Transverse colon (tissue), 4 donors: ENCODE measurements at places on chromosomes 2 and 18. TPM values are rescaled to one million over a fixed set of nuclear protein-coding genes. Genes with fewer than 3 reads are reported as not detected.

The TMEM163 gene
- not detected for total RNA-seq

GRCh38 chr18:55144193-55144930 is 185.1 kb upstream of the CCDC68 start:
- no peak overlapping the region for H3K27ac ChIP-seq
- DNase-seq: no peak
- H3K27me3 ChIP-seq: no peaks in the 10 kb centered on the region
- H3K4me1 ChIP-seq: no peaks in the 10 kb centered on the region
- H3K4me3 ChIP-seq: no peak overlapping the region
- H3K36me3 ChIP-seq: no peaks in the 10 kb centered on the region

DNA sequence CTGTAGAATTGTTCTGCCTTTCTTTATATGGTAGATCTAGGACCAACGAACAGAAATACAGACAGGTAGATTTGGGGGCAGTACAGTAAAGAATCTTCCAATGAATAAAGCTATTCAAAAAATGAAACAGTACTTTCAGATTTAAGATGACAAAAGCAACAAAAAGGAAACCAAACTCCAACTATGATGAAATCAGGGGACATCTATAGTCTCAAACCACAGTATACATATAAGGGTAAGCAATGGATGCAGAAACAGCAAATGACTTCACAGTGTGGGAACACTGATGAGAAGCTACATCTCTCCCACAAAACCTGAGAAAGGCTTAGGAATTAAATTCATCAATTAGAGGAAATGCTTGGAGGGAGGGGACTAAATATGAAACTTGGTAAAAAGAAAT is 202.5 kb downstream of the CTNNA2 start:
- no peaks in the 10 kb centered on the region for H3K27me3 ChIP-seq
- no peak overlapping the region for H3K4me3 ChIP-seq
- H3K27ac ChIP-seq: no peak overlapping the region

The TUBB6 gene
- total RNA-seq: 61.0 TPM

DNA sequence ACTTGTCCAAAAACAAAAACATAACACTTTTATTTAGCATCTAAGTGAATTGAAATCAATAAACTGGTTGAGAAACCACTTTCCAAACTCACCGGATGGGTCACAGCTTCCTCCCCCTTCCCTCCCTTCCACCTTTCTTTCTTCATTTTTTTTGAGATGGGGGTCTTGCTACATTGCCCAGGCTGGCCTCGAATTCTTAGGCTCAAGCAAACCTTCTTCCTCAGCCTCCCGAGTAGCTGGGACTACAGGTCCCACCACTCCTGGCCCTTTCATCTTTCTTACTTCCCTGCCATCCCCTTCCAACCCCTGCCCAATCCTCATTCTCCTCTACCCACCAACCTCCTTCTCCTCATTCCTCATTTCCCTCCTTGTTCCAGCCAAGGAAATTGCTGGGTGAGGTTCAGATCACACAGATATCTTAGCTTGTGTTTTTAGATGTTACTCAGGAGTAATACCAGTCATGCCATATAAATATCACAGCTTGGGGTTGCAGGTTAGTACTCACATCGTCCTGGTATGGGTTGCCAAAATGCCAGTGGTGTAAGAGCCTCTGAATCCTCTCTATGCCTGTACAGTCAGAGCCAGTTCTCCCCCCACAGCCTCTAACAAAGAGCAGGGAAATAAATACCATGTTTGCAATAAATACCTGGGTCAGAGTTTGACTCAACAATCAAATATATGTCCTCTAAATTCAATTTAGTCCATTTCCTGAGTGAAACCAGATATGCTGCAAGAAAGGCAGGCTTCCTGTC is 132.7 kb upstream of the NDUFV2 start:
- H3K27me3 ChIP-seq: no peaks in the 10 kb centered on the region
- H3K36me3 ChIP-seq: no peaks in the 10 kb centered on the region
- no peak for DNase-seq
- H3K27ac ChIP-seq: peak overlapping the region; percentile 74
- H3K4me1 ChIP-seq: no peaks in the 10 kb centered on the region

DNA sequence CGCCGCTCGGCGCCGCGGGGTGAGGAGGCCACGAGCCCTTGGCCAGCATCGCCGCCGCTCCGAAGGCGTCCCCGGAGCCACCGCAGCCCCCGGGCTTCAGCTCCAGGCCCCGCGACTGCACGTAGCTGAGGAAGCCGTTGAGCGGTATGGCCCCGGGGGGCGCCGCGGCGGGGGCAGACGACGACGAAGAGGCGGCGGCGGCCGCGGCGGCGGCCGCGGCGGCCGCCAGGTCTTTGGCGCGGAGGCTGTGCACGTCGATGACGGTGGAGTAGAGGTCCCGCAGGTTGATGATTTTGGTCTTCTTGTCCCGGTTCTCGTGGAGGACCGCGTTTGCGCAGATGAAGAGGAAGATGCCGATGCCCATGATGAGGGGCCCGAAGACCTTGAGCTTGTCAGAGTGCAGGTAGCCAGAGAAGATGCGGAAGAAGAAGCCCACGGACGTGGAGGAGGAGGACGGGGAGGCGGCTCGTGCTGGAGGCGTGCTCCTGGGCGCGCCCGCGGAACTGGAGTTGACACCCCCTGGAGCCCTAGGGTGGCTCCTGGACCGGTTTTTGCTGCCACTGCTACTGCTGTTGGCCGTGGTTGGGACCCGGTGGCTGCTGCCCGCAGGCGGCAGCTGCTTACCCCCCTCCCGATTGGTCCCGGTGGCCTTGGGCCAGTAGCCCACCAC is 4.0 kb downstream of the TMEM200C start:
- H3K27me3 ChIP-seq: peaks cover 93% of the 10 kb centered on the region
- no peak overlapping the region for H3K27ac ChIP-seq
- H3K4me3 ChIP-seq: peak overlapping the region; percentile 66
- H3K4me1 ChIP-seq: peaks cover 10% of the 10 kb centered on the region

DNA sequence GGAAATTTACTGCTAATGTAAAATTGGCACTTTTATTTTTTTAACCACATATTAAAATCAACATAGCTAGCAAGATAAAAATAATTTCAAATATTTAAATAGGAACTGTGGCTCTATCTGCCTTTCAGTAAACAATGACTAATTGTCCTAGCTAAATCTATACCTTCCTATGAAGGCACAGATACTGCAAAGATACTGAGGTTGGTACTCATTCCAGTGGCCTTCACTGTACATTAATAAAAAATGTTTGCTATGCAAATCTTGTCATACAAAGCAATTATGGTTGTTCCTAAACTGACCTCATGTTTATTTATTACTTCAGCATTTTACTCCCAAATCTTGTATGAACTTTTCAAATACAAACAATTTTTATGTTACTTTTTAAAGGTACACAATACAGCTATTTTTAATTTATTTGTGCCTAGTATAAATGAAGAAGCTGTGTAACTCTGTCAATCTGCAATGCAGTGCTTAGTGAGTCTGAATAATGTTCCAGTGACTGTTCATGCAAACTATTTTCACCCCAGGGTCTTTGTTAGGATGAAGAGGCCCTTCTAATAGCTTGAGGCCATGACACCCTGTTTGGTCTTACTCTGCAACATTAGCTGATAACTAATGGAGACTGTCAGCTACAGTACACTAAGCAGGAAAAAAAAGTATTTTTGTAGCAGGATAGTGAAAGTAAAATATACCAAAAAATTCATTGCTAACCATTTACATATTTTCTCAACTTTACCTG is 9.3 kb upstream of the ERBB4 start:
- no peak overlapping the region for H3K4me3 ChIP-seq
- no peaks in the 10 kb centered on the region for H3K4me1 ChIP-seq
- no peak for DNase-seq
- H3K36me3 ChIP-seq: no peaks in the 10 kb centered on the region
- H3K27ac ChIP-seq: no peak overlapping the region

The ADAM23 gene
- not detected for total RNA-seq

The FKBP7 gene
- total RNA-seq: 5.2 TPM

The LYPD6B gene
- 3.1 TPM for total RNA-seq

- H3K4me3 ChIP-seq: no peak overlapping the region
- no peaks in the 10 kb centered on the region for H3K27me3 ChIP-seq
- H3K4me1 ChIP-seq: peaks cover 2% of the 10 kb centered on the region
- DNase-seq: peak; percentile 14
- H3K27ac ChIP-seq: peak overlapping the region; percentile 25
- H3K36me3 ChIP-seq: no peaks in the 10 kb centered on the region
Observed at GRCh38 chr2:67322353-67323001, 74.7 kb upstream of the ETAA1 start.

- no peaks in the 10 kb centered on the region for H3K36me3 ChIP-seq
- H3K27me3 ChIP-seq: no peaks in the 10 kb centered on the region
- DNase-seq: no peak
- H3K4me1 ChIP-seq: peaks cover 16% of the 10 kb centered on the region
Observed at GRCh38 chr2:10004836-10005235, 38.5 kb upstream of the KLF11 start.

The RNF181 gene
- total RNA-seq: 145 TPM

DNA sequence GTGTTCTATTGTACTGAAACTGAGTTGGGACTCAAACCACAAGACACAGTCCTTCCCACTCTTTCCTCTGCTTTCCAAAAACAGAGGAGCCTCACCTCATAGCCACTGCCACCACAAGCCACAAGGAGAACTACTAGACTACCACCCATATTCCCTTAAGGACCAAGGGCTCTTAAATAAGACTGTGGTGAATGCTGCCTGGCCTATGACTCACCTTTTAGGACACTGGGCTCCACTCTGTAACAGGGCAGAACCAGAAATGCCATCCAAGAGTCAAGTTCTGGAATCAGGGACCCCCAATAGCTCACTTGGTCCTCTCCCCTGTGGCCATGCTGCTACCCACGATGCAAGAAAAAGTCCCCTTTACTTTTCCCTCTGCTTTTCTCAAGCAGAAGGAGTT is 851.4 kb downstream of the BCL11A start:
- H3K27me3 ChIP-seq: no peaks in the 10 kb centered on the region
- no peaks in the 10 kb centered on the region for H3K4me1 ChIP-seq
- no peak overlapping the region for H3K27ac ChIP-seq
- H3K36me3 ChIP-seq: no peaks in the 10 kb centered on the region

DNA sequence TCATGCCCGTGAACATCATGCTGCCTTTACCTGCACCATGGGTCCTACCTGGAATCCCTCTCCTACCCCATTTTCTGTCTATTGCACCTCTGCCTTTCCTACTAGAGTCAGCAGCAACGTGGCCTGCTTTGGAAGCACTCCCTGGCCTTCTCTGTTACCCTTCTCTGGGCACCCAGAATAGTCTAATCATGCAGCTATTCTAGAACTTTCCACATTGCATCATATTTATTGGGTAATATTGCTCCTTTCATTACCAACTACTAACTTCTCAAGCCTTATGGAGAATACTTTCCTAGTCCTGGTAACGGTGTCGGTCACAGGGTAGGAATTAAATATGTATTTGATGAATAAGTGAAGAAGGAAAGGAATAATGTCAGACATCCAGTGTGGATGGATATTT is 33.3 kb upstream of the CREG2 start:
- no peaks in the 10 kb centered on the region for H3K36me3 ChIP-seq
- no peak for DNase-seq
- no peak overlapping the region for H3K4me3 ChIP-seq
- H3K27me3 ChIP-seq: no peaks in the 10 kb centered on the region
- no peak overlapping the region for H3K27ac ChIP-seq

DNA sequence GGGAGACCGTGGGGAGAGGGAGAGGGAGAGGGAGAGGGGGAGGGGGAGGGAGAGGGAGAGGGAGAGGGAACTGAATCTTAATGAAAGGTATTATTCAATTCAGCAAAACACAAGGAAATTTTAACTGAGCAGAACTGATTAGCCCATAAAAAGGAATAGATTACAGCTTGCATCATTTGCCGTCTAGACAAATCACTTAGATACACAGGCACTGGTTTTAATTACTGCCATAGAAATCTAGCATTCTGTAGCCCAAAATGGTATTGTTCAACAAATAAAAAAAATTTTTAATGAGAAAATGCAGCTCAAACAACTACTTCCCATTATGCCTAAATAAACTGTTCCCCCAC is 7.9 kb upstream of the KCNF1 start:
- no peaks in the 10 kb centered on the region for H3K36me3 ChIP-seq
- no peak for DNase-seq
- no peak overlapping the region for H3K4me3 ChIP-seq
- H3K27ac ChIP-seq: no peak overlapping the region
- no peaks in the 10 kb centered on the region for H3K27me3 ChIP-seq

The CAPG gene
- total RNA-seq: 27.3 TPM

DNA sequence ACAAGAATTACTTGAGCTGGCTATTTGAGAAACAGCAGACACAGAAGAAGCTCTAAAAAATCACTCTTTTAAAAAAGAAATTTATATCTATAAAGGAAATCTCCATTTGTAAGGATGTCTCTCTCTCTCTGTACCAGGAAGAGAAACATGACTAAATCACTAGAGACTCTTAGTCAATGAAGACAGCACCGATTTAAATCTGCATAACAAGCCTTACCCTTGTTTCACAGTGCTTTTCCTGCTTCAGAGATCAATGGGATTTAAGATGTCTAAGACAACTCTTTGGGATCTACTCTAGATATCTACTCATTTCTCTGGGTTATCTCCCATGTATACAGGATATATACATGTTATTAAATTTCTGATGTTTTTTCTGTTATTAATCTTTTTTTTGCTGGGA is 359.2 kb upstream of the RND3 start:
- no peak overlapping the region for H3K4me3 ChIP-seq
- no peaks in the 10 kb centered on the region for H3K4me1 ChIP-seq
- DNase-seq: no peak
- no peaks in the 10 kb centered on the region for H3K36me3 ChIP-seq
- H3K27me3 ChIP-seq: no peaks in the 10 kb centered on the region

The GNLY gene
- 11.7 TPM for total RNA-seq

- no peak overlapping the region for H3K4me3 ChIP-seq
- no peak for DNase-seq
- H3K4me1 ChIP-seq: no peaks in the 10 kb centered on the region
- no peaks in the 10 kb centered on the region for H3K36me3 ChIP-seq
Observed at GRCh38 chr2:133077269-133077822, 407.3 kb upstream of the LYPD1 start.

- H3K4me1 ChIP-seq: peaks cover 7% of the 10 kb centered on the region
- H3K4me3 ChIP-seq: no peak overlapping the region
- H3K36me3 ChIP-seq: no peaks in the 10 kb centered on the region
- H3K27me3 ChIP-seq: no peaks in the 10 kb centered on the region
- no peak for DNase-seq
- no peak overlapping the region for H3K27ac ChIP-seq
Observed at GRCh38 chr2:189217541-189217940, 38.0 kb upstream of the COL5A2 start.

GRCh38 chr2:127525691-127526131 is 578 bp downstream of the IWS1 start:
- DNase-seq: no peak
- no peaks in the 10 kb centered on the region for H3K4me1 ChIP-seq
- peak overlapping the region; percentile 95 for H3K27ac ChIP-seq
- no peaks in the 10 kb centered on the region for H3K36me3 ChIP-seq

DNA sequence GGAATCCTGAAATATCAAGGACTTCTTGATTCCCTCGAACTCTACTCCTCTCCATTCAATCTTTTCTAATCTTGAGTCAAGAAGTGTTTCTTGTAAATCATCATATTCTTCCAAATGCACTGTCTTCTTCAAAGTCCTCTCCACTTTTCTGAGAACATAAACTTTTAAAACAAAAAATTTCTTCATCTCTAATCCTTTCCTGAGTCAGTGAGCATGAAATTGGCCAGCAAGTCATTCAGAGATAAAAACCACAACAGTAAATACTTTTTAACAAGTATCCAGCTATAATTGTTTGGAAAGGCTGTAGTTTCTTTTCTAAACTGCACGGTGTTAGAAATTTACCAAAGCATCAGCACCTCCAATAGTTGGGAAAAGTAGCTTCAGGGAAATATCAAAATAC is 312.6 kb upstream of the GALNT5 start:
- H3K27ac ChIP-seq: no peak overlapping the region
- no peaks in the 10 kb centered on the region for H3K36me3 ChIP-seq
- no peak overlapping the region for H3K4me3 ChIP-seq

The BCL2 gene
- total RNA-seq: 30.5 TPM

GRCh38 chr2:154228566-154229280 is 357.0 kb downstream of the GALNT13 start:
- no peak overlapping the region for H3K27ac ChIP-seq
- H3K27me3 ChIP-seq: no peaks in the 10 kb centered on the region
- peaks cover 21% of the 10 kb centered on the region for H3K4me1 ChIP-seq
- DNase-seq: no peak

The ASNSD1 gene
- total RNA-seq: 11.3 TPM
